ENCODE measurements at places on chromosomes 6 and 20.
A peak's percentile ranks its signal among the peaks of the same experiment; 100 is the strongest.

DNA sequence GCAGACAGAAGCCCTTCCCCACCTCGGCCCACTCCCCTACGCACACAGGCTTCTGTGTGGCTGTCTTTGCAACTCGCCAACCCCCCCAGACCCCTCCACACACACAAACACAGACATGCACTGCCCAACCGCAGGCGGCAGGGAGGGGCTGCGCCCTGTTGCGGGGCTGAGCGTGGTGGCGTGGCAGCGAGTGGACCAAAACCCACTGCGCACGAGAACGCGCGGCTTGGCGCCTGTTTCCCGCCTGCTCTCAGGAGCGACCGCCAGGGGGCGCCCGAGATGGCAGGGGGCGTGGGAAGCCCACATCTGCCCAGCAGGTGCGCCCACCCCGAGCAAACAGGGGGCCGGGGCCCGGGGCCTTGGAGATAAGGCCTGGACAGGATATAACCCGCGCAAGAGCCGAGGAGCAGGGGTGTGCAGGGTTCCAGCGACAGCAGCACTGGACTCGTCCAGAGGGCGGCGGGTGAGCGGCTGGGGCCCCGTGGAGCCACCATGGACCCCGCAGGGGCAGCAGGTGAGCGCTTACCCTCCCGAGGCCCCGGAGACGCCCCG is at the start of gene RBPJL:
Gene RBPJL, plus strand, starts transcription at position 410 of the 552 bp plus-strand sequence. Its CDS starts 83 bp downstream, at position 493.
- DNase-seq = no peak

DNA sequence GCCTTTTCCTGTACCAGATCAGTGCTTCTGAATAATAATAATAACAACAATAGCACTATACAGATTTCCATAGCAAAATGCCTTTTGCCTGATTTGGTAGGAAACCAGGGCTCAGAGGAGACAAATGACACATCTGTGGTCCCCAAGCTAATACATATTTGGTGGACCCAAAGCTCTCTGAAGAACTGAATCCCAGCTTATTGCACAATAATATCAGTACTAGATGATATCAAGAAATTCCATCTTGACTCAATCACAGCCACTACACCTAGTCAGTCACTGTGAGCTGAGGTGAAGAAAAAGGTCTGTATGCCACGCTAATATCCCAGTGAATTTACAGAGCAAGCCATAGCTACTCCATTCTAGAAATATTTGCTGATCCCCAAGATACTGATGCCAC is 270.6 kb upstream of the RIN2 start:
- DNase-seq = no peak

- DNase-seq = peak; percentile 89
Measured at GRCh38 chr6:133187657-133188453, 53.3 kb upstream of the EYA4 start.

DNA sequence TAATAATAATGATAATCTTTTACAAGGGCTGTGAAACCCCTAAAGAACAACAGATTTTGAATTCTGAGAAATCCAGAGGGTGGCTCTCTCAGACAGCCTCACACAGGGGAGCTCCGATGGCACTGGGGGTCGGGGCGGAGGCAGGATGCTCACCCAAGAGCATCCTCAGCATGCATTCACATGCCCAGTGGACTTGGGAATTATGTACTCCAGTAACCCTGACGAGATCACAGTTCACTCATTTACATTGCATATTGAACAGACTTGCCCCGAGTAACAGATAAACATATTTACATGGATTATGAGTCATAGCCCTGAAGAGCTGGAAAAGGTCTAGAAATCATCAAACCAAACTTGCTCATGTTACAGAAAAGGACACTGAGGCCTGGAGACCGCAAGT is 482.7 kb upstream of the JARID2 start:
- DNase-seq = no peak

All from fibroblast of upper back skin (primary cell).